ENCODE measurements at places on chromosomes 6 and 20.

- no peak for DNase-seq
These were observed 51.2 kb downstream of the CDS2 start for GRCh38 chr20:5178046-5178445.

GRCh38 chr20:41960166-41960565, 342.0 kb upstream of the CHD6 start:
- no peak for DNase-seq

- DNase-seq, result no peak
These were observed 28.6 kb downstream of the SLC23A2 start for GRCh38 chr20:4972506-4973251.

GRCh38 chr6:127634178-127634577, 57.2 kb downstream of the C6orf58 start:
- no peak for DNase-seq

- DNase-seq, result no peak
These were observed 131.7 kb downstream of the PLCB4 start for GRCh38 chr20:9200620-9201019.

DNA sequence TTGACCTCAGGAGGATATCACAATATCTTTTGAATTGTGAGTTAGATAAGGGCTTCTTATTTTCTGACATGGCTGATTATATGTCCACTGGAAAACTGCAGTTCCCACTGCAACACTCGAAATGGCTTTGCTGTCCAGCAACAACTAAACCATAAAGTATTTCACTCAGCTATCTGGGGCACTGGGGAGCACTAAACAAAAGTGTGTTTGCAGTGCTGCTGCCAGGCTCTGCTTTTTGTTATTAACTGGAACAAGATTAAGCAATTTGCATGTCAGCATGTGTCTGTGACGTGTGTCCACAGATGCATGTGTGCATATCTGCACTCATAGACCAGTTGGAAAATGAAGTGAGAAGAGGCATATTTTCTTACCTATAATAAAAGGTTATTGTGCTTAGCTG, 107.8 kb upstream of the CCN2 start:
- no peak for DNase-seq

GRCh38 chr6:166076625-166077024, 91.0 kb downstream of the TBXT start:
- no peak for DNase-seq

DNA sequence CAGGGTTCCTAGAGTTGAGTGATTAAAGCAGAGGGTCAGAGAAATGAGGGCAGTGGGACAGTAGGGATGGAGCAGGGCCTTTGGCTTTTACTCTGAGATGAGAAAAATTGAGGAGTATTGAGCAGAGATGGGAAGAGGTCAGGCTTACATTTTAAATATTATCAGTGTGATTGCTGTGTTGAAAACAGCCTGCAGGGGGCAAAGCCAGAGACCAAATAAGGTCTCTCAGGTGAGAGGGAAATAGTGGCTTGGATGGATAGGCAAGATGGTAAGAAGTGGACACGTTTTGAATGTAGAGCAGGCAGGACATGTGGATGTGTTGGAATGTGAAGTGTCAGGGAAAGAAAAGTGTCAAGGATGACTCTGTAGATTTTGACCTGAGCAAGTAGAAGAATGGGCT, 105.0 kb upstream of the MAP3K7 start:
- no peak for DNase-seq

DNA sequence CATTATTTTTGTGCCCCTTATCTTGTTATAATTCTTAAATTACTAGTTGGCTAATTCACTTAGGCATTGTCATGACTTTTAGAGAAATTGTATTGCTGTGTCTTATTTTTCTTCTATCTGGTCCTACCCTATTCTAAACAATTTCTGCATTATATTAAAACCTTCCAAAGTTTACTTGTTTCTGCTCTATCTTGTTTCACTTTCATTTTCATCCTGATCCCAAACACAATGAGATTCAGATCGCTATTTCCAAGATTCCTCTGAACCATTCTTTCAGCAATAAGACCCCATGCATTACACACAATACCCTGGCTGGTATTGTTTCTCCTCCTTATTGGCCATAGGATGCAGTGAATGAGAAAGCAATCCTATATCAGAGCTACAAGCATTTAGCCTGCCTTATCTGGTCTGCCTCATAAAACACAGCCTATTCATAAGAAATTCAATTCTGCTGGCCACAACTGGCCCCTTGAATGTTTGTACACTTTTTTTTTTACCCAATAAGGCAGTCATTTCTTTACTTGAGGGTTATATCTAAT, 69.9 kb upstream of the POU3F2 start:
- no peak for DNase-seq

DNA sequence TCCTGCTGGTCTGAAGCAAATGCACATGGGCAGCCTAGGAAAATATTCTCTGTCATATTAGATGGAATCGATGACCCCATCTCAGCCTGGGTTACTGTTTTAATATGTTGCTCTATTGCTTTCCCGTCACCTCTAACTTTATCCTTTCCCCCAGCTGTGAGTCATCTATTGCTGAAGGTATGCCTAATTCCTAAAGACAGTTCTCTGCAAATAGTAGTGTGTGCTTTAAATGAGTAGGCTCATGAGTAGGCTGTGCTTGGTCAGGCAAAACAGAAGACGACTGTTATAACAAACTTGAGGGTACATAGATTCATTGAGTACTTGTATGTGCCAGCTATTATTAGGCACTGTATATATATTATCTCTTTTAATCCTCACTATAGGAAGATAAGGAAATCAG, 47.2 kb downstream of the CTNNBL1 start:
- no peak for DNase-seq

DNA sequence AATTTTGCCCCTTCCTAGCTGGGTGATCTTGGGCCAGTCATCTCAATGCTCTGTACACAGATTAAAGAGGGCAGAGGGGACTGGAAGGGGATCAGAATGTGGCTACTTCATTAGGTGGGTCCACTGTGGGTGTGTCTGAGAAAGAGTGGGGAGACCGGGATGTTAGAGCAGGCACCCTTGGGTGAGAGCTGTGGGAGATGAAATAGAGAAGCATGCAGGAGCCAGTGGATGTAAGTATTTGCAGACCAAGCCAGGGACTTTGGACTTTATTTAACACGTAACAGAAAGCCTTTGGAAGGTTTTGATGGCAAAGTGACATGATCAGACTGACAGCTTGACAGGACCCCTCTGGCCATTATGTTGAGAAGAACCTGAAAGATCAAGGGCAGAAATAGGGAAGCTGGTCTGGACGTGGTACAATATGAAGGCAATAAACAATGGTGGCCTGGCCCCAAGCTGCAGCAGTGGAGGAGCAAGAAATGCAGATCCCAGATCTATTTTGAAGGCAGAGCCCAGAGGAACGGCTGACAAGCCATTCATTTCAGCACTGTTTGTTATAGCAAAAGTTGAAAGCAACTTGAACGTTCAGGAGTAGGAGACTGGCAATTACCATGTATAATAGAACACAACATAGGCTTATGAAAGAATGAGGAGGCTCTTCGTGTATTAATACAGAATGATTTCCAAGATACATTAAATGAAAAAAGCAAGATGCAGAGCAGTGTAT, 82.5 kb upstream of the ZNFX1 start:
- DNase-seq, result no peak

GRCh38 chr20:10436053-10436699, 1.1 kb downstream of the SLX4IP start:
- no peak for DNase-seq

DNA sequence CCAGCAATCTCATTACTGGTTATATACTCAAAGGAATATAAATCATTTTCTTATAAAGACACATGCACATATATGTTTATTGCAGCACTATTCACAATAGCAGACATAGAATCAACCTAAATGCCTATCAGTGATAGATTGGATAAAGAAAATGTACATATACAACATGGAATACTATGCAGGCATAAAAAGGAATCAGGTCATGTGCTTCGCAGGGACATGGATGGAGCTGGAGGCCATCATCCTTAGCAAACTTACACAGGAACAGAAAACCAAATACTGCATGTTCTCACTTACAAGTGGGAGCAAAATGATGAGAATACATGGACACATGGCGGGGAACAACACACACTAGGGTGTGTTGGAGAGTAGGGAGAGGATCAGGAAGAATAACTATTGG, 58.1 kb upstream of the FBXO30 start:
- DNase-seq, result no peak

- DNase-seq, result no peak
These were observed 146.8 kb downstream of the TFAP2B start for GRCh38 chr6:50965495-50965894.

GRCh38 chr6:13710552-13711323, 897 bp downstream of the RANBP9 start:
- DNase-seq, result peak; percentile 49

DNA sequence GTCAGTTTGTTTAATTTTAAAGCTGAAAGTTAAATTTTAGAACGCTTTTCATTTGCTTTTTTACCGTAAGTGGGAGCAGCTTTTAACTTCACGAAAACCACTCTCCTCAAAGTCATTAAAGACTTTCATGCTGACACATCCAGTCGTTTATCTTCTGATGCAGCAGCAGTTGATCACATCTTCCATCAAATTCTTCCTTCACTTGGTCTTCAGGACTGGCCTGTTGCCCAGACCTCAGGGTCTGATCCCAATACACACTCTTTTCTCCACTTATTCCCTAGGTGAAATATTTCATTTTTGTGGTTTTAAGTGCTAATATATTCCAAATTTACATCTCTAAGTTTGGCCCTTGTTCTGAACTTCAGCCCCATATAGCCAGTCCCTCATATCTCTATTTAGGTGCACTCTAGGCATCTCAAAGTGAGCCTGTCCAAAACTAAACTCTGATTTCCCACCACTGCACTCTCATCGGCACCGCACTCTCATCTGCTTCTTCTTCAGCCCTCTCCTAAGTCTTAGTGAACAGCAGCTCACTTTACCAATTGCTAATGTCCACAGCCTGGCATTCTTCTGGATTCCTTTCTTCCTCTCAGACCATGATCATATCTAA, 20.4 kb downstream of the AFDN start:
- DNase-seq, result no peak

DNA sequence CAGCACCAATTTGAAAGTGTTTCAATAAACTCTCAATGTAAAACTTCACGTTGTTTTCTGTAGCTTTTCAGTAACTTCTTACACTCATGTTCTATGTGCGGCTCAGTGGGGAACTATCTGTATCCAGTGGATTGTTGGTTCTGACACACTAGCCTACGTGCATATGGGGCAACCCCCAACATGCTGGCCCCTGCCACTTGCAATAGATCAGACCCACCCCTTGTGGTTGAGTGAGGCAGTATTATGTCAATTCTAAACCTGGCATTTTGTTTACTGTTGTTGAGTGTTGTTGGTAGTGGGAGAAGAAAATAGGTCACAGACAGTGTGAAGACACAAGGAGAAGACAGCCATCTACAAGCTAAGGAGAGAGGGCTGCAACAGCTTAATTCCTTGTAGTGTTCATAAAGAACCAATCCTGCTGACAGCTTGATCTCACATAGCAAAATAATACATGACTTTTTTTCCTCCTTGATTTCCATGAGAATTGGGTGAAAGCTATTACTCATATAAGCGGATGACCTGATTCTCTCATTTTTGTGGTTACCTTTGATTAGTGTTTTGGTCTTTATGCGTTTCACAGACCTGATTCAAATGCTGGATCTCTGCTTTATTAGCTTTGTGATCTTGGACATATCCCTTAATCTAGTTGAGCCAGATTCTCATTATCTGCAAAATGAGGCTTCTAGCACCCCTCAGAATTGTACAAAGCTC, 320.4 kb downstream of the LAMA2 start:
- no peak for DNase-seq

- no peak for DNase-seq
These were observed 3.6 kb downstream of the TRAM2 start for GRCh38 chr6:52573295-52573694.

GRCh38 chr6:50096296-50096695, 46.6 kb upstream of the DEFB112 start:
- no peak for DNase-seq

DNA sequence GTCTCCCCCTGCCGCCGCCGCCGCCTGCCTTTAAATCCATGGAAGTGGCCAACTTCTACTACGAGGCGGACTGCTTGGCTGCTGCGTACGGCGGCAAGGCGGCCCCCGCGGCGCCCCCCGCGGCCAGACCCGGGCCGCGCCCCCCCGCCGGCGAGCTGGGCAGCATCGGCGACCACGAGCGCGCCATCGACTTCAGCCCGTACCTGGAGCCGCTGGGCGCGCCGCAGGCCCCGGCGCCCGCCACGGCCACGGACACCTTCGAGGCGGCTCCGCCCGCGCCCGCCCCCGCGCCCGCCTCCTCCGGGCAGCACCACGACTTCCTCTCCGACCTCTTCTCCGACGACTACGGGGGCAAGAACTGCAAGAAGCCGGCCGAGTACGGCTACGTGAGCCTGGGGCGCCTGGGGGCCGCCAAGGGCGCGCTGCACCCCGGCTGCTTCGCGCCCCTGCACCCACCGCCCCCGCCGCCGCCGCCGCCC, 474 bp downstream of the CEBPB start:
- DNase-seq, result no peak

GRCh38 chr6:25661129-25661779, 9.2 kb downstream of the SCGN start:
- no peak for DNase-seq

DNA sequence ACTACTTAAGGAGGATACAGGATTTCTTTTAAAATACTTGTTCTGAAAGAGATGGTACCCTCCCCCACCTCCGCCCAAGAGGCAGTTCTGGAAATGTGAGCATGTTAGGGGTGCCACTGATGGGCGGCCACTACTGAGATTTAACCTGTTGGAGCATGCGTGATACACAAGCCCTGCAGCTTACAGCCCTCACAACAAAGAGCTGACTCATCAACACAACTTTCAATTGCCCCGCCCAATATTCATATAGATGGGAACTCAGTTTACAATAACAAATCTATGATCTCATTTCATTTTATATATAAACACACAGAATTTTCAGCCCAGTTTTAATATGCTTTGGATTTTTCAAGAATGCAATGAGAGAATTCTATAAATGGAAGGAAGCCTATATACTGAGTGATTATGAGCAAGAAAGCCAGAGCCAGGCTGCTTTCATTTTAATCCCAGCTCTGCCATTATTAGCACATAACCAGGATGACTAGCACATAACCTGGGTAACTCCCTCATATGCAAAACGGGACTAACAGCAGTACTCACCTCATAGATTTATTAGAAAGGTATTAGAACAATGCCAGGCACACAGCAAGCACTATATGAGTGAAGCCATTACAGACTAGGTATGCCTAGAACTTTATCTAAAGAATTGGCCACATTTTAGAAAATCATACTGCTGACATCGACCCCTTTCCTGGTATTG, 45.6 kb upstream of the IPCEF1 start:
- DNase-seq, result no peak

GRCh38 chr20:57420571-57421252, 29.5 kb downstream of the RBM38 start:
- DNase-seq, result no peak
